Stimulated activated CD8-positive, alpha-beta memory T cell treated with anti-CD3 and anti-CD28 coated beads, Interleukin-2, amount 100 ng/mL, for 1 hour (primary cell): ENCODE measurements at places on chromosomes 1 and 21.

DNA sequence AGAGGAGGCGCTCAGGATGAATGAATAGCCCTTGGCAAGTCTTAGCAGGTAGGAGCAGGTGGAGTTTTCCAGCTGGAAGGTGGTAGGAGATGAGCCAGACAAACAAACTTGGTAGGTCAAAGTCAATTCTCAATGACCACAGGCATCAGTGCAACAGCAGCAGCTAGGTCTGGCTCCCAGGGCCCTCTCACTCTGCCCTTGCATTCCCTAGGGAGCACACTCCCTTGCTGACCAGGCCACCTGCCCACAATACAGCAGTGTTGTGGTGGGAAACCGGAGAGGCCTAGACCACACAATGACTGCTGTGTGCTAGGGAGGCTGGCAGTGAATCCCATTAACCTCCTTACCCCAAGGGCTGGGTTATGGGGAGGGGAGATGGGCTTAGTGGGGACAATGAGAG lies 13.0 kb upstream of the PAQR6 start:
- no peak for DNase-seq

DNA sequence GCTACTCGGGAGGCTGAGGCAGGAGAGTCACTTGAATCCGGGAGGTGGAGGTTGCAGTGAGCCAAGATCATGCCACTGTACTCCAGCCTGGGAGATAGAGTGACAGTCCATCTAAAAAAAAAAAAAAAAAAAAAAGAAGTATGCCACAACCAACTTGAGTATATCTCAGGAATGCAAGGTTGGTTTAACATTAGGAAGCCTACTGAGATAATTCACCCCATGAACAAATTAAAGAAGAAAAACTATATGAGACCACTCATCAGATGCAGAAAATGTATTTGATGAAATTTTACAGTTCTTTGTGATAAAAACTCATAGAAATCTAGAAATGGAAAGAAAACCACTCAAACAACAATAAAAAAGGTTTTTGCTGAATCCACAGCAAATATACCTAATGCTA lies 373.8 kb downstream of the LMO4 start:
- no peak for DNase-seq

DNA sequence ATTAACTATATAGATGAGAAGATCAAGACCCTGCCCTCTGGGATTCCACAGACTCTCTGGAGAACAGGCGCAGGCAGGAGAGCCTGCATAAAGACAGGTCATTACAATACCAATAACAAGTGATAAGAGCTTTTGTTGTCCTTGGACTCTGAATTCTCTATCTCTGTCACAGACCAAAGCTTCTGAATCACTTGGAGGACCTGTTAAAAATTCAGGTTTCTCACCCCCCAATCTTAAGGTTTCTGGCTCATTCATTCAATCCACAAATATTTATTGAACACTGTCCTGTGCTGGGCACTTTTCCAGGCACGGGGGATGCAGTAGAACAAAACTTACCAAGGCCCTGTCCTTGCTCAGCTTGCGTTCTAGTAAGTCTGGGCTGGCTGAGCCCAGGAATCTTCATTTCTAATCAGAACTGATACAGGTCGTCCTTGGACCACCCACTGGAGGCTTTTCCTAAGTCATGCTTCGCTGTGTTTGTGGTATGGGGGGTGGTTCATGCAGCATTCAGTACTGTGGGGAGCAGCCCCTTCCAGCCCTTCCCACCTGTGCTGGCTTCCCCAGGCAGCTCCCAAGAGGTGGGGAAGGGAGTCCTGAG lies 1.4 kb downstream of the EFNA4 start:
- no peak for DNase-seq

GRCh38 chr1:23911921-23912320 lies 1.2 kb downstream of the CNR2 start:
- no peak for DNase-seq

DNA sequence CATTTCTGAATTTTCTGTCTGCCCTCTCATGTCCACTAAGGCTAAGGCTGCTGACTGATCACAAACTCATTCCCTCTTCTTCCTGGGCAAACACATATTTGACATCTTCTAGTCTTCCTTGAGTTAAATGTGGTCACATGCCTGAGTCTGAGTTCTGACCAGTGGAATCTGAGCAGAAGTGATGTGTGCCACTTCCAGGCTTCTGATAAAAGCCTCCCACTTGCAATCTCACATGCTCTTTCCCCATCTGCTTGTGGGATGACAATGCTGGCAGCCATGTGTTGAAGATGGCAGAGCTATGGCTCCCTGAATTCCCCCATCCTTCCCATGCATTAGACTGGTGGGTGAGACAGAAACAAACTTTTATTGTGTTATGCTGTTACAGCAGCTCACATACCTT lies 149.9 kb upstream of the ZNF648 start:
- DNase-seq = no peak

- DNase-seq = no peak
Observed at GRCh38 chr1:115255154-115255553, 82.9 kb downstream of the NGF start.

- DNase-seq = no peak
Observed at GRCh38 chr1:84973498-84974334, 23.2 kb downstream of the MCOLN2 start.

- DNase-seq = no peak
Observed at GRCh38 chr1:39391691-39392679, 99.5 kb upstream of the BMP8A start.

DNA sequence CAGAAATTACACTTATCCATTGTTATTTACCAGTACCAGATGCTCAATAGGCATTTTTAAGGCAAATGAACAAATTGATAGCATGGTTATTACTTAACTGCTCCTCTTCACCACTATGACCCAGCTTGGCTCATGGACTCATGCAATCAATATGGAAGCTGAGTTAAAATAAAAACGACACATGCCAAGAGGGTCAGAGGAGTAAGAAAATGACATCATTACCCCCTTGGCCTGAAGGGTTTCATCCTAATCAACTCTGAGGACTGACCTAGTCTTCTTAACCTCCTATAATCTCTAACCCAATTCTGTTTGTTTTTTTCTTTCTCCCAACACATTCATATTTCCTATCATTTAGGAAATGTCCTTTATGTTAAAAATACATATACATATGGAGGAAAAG lies 41.6 kb downstream of the IRF2BP2 start:
- no peak for DNase-seq
